ENCODE measurements at places on chromosomes 16 and 17.
A peak's percentile ranks its signal among the peaks of the same experiment; 100 is the strongest.

GRCh38 chr16:9438991-9439390 lies 347.5 kb downstream of the HAPSTR1 start:
- DNase-seq = no peak
- H3K27ac ChIP-seq = no peak overlapping the region
- H3K36me3 ChIP-seq = no peaks in the 10 kb centered on the region
- no peaks in the 10 kb centered on the region for H3K4me1 ChIP-seq

DNA sequence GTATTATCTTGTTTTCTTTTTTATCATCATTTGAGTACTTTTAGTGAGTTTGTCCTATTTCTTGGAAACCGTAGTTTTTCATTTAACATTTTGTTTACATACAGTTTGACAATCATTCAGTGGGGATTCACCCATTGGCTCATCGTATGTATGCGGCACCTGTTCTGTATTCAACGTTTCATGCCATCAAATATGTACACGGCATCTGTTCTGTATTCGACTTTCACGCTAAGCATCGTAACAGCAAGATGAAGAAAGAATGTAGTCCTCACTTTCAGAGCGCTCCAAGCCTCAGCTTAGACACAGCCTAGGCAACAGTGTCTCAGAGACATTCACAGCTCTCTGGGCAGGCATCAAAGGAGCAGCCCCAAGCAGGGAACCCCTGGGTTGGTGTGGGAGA lies 177.2 kb upstream of the CHMP6 start:
- H3K27ac ChIP-seq = no peak overlapping the region
- H3K4me1 ChIP-seq = peaks cover 8% of the 10 kb centered on the region
- no peaks in the 10 kb centered on the region for H3K27me3 ChIP-seq

GRCh38 chr17:78185981-78186691 lies 716 bp downstream of the TK1 start:
- H3K4me1 ChIP-seq = peaks cover 17% of the 10 kb centered on the region
- H3K27me3 ChIP-seq = no peaks in the 10 kb centered on the region
- no peak overlapping the region for H3K27ac ChIP-seq
- no peak for DNase-seq
- H3K36me3 ChIP-seq = no peaks in the 10 kb centered on the region
- H3K4me3 ChIP-seq = no peak overlapping the region

- H3K36me3 ChIP-seq = no peaks in the 10 kb centered on the region
- H3K4me1 ChIP-seq = no peaks in the 10 kb centered on the region
- no peak overlapping the region for H3K27ac ChIP-seq
- no peaks in the 10 kb centered on the region for H3K27me3 ChIP-seq
Observed at GRCh38 chr16:62035115-62036092, 834 bp downstream of the CDH8 start.

GRCh38 chr16:22356930-22357634 lies 17.3 kb downstream of the CDR2 start:
- no peak overlapping the region for H3K4me3 ChIP-seq
- H3K4me1 ChIP-seq = peaks cover 19% of the 10 kb centered on the region
- H3K27ac ChIP-seq = peak overlapping the region; percentile 83

- no peak overlapping the region for H3K27ac ChIP-seq
- peaks cover 8% of the 10 kb centered on the region for H3K4me1 ChIP-seq
- no peak overlapping the region for H3K4me3 ChIP-seq
- H3K36me3 ChIP-seq = no peaks in the 10 kb centered on the region
- no peaks in the 10 kb centered on the region for H3K27me3 ChIP-seq
Observed at GRCh38 chr17:143785-144281, 6.5 kb downstream of the SCGB1C2 start.

GRCh38 chr17:78414178-78415162 lies 36.0 kb downstream of the PGS1 start:
- H3K27ac ChIP-seq = peak overlapping the region; percentile 53
- peaks cover 18% of the 10 kb centered on the region for H3K36me3 ChIP-seq
- peak; percentile 72 for DNase-seq
- no peak overlapping the region for H3K4me3 ChIP-seq

DNA sequence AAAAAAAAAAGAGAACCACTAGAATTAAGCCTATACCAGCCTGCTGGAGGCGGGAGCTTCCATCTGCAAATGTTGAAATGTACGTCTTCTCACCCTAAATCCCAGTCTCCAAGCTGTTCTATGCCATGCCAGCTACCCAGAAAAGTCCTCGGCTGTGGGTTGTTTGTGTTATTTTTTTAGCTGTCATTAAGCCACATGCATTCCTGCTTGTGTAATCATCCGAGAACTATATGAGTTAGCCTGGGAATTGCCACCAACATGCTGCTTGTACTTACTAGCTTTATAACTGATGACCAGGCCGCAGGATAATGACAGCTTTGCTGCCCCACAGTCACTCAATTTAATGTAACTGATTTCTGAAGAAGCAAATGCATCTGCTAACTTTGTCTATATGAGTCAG lies 313.9 kb upstream of the SALL1 start:
- H3K4me3 ChIP-seq = no peak overlapping the region
- no peaks in the 10 kb centered on the region for H3K27me3 ChIP-seq
- DNase-seq = no peak
- H3K36me3 ChIP-seq = no peaks in the 10 kb centered on the region
- no peak overlapping the region for H3K27ac ChIP-seq

DNA sequence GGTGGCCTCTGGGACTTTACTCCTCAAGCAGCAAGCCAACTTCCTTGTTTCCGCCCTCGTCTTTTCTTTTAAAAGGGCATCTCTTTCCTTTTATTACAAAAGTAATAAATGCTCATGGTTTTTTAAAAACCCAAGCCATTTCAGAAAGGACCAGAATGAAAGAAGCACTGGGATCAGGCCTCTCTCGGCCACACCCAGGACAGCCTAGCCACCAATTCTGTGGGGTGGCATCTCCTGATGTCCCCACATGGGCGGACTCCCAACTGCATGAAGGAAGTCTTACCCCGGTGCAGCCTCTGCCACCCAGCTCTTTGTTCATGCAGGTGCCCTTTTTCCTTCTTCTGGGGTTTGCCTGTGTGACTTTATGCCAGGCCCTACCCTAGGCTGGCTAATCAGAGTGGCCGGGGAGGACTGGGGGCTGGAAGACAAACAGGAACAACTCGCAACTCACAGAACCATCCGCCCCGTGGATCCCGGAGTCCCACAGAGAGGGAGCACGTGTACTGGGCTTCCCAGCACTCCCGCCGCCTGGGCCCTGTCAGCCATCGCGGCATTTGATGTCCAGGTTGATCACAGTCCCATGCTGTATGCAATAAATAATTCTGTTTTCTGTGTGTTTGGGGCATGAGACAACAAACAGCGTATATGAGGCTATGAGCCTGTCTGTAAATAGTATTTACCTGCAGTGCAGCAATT lies 2.6 kb upstream of the RASD1 start:
- no peaks in the 10 kb centered on the region for H3K36me3 ChIP-seq
- no peak overlapping the region for H3K4me3 ChIP-seq
- peaks cover 19% of the 10 kb centered on the region for H3K4me1 ChIP-seq
- H3K27me3 ChIP-seq = peaks cover 6% of the 10 kb centered on the region
- H3K27ac ChIP-seq = no peak overlapping the region

- no peak overlapping the region for H3K4me3 ChIP-seq
- DNase-seq = no peak
- no peak overlapping the region for H3K27ac ChIP-seq
- H3K4me1 ChIP-seq = no peaks in the 10 kb centered on the region
- H3K27me3 ChIP-seq = no peaks in the 10 kb centered on the region
Observed at GRCh38 chr17:3474212-3474611, 1.6 kb upstream of the ASPA start.

- H3K27ac ChIP-seq = peak overlapping the region; percentile 57
- H3K36me3 ChIP-seq = peaks cover 15% of the 10 kb centered on the region
- no peaks in the 10 kb centered on the region for H3K27me3 ChIP-seq
- no peak overlapping the region for H3K4me3 ChIP-seq
- H3K4me1 ChIP-seq = peaks cover 13% of the 10 kb centered on the region
Observed at GRCh38 chr17:64599187-64599676, 62.9 kb downstream of the SMURF2 start.

DNA sequence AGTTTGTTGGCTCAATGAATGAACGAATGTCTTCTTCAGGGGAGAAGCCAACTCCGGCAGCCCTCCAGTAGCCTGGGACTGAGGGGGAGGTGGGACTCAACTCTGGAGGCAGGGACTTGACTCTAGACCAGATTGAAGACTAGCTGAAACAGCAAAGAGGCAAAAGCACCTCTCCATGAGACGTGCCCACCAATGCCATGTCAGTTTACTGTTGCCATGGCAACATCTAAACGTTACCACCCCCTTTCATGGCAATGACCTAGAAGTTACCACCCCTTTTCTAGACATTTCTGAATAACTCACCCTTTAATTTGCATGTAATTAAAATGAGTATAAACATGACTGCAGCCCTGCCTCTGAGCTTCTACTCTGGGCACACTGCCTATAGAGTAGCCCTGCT lies 91.8 kb downstream of the ASIC2 start:
- no peaks in the 10 kb centered on the region for H3K27me3 ChIP-seq
- no peak for DNase-seq
- H3K36me3 ChIP-seq = no peaks in the 10 kb centered on the region
- no peaks in the 10 kb centered on the region for H3K4me1 ChIP-seq
- H3K4me3 ChIP-seq = no peak overlapping the region

GRCh38 chr16:78669994-78670393 lies 570.5 kb downstream of the WWOX start:
- no peaks in the 10 kb centered on the region for H3K36me3 ChIP-seq
- H3K4me3 ChIP-seq = no peak overlapping the region
- no peaks in the 10 kb centered on the region for H3K4me1 ChIP-seq
